MV-4-11 (cell line): ENCODE measurements at places on chromosomes 1 and 21.

GRCh38 chr1:154747740-154748404 is 122.2 kb downstream of the KCNN3 start:
- DNase-seq, result peak; percentile 76

DNA sequence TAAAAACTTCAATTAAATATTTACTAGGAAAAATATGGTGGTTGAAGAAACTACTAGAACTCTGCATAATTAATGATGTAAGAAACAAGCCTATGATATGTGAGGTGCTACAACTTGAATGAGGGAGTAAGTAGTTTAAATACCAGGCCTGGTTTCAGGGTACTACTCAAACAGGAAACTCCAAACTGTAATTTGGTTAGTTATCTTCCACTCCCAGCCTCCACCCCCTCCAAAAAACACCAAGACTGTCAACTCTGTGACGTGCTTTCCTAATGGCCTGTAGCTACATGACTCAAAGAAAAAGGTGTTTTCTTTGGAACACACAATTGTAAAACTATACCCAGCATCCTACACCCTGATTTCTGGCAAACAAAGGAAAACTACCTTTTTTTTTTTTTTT is 55.9 kb upstream of the RCC1 start:
- DNase-seq, result peak; percentile 9

DNA sequence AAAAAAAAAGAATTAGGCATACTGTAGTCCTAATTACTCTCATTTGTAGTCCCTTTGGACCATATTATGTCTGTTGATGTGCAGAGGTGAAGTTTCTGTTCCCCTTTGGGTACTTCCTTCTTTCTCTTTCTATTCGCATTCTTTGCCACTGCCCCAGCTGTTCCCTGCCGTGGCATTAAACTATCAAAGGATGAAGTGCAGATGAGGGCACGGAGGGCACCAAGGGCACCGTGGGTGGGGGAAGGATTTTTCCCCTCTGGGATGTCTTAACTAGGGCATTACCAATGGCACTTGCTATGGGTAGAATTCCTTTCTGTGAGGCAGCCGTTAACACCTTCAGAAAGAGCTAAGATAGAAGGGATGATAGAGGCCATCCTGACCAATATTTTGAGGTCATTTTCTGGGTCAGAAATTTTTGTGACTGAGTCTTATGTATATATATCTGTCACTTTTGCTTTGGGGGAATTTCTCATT is 4.9 kb upstream of the MAPKAPK2 start:
- peak; percentile 95 for DNase-seq

GRCh38 chr1:12798911-12799310 is 7.7 kb downstream of the PRAMEF1 start:
- no peak for DNase-seq

GRCh38 chr1:7313081-7313546 is 458.0 kb upstream of the VAMP3 start:
- no peak for DNase-seq

DNA sequence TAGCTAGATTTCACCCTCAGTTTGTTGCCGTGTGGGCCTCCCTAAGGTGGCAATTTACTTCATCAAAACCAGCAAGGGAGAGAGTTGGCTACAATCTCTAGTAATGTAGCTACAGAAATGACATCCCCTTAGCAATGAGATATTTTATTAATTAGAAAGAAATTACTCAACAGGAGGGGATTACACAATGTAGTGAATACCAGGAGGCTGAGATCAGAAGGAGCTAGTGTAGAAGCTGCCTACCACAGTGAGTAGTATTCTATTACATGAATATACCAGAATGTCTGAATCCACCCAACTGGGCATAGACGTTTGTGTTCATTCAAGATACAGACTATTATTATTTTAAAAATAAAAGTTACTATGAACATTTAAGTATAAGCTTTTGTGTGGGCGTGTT is 868.2 kb upstream of the CXADR start:
- DNase-seq, result no peak

GRCh38 chr1:181324797-181325616 is 158.3 kb upstream of the CACNA1E start:
- DNase-seq, result no peak

DNA sequence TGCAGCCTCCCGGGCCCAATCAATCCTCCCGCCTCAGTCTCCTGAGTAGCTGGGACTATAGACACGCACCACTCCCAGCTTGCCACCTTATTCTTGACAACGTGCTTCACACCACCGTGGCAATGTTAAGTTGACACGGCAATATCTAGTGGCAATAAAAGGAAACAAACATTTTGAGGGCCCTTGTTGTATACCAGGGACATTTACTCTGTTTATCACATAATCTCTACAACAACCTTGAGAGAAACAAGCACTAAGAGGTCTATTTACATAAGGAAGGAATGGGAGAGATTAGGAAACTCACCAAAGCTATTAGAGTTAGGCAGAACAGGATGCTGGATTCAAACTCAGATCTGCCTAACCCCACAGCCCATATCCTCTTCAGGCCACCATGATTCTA is 3.1 kb downstream of the KLHDC8A start:
- DNase-seq, result no peak

GRCh38 chr1:222046684-222047263 is 304.9 kb upstream of the DUSP10 start:
- DNase-seq, result no peak

- peak; percentile 90 for DNase-seq
Observed at GRCh38 chr1:201480231-201481003, 11.4 kb upstream of the PHLDA3 start.

DNA sequence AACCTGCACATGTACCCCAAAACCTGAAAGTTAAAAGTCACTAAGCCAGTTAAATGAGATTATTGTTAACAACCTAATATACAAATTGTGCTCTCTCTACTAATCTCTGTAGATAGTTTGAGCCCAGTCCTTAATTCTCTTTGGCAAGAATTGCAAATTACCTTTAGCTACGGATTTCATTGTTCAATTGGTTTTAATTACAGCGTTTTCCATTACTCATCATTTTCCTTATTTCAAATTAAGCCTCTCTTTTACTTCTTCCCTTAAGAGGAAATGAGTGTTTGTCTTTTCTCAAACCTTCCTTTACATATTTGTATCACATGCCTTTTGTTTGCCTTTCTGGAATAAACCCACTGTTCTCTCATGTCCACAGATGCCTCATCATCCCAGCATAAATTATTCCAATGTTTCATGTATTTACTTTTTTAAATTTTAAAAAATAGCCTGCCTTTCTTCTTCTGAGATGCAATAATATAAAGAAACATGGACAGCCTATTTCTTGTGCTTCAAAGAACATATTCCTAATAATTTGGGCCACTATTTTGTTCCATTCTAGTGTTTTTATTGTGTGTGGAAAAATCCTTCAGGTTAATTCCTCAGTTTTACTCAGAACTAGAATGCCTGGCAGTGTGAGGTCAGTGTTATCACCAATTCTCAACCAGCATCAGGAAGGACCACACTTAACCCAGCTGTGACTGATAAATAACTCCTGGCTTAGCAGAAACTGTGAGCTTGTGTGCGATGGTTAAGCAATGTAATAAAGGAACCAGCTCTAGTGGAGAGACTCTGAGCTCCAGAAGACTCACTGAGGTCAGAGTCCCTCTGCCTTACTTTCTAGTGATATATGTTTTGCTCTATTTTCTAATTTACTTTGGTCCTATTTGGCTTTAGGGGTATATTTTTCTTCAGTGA is 600.5 kb downstream of the LTN1 start:
- DNase-seq, result no peak

GRCh38 chr1:222736470-222736869 is 532 bp upstream of the FAM177B start:
- no peak for DNase-seq

DNA sequence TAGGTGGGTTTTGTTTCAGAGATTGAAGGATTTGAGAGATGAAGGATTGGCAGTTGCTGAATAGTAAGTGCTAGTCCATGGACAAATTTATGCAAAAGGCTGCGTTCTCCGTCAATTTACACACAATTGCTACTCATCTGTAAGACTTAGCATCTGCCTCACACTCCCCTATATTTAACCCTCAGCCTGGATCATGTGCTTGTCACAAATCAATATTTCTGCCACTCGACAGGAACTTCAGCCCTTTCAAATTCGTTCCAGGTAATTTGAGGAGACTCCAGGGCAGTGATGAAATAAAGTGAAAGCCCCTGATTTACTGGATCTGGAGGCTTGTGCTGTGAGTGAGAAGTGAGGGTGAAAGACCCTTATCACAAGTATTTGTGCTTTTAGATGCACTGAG is 105.6 kb upstream of the UBE2U start:
- DNase-seq, result no peak

GRCh38 chr1:46550751-46551231 is 656 bp downstream of the KNCN start:
- no peak for DNase-seq

GRCh38 chr1:214966346-214966745 is 116.2 kb upstream of the KCNK2 start:
- no peak for DNase-seq

GRCh38 chr1:246095443-246095842 is 411.6 kb downstream of the SMYD3 start:
- DNase-seq, result peak; percentile 48

DNA sequence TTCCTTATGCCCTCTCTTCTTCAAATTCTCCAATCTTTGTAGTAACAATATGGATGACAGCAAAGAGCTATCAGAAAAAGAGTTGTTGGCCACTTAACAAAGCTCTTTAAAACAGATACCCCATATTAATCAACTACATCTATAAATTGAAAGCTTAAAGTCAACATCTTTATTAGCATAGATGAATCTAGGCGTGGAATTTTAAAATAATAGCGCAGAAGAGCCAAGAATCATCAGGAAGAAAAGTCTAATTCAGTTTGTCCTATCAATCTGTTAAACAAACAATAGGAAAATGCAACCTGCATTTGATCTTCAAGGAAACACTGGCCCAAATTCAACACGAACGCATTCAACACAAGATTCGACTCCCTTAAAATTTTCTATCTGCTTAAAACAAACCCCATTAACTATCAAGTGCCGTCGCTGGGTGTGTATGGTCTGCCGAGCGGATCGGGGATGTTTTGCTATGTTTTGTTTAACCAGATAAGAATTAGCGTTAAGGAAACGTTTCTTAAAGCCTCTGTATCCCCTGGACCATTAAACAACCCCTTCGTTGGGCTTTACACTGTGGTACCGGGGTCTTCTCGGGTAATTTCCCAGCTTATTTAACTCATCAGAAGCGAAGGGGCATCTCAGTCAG is 1.0 kb downstream of the LYST start:
- DNase-seq, result no peak

DNA sequence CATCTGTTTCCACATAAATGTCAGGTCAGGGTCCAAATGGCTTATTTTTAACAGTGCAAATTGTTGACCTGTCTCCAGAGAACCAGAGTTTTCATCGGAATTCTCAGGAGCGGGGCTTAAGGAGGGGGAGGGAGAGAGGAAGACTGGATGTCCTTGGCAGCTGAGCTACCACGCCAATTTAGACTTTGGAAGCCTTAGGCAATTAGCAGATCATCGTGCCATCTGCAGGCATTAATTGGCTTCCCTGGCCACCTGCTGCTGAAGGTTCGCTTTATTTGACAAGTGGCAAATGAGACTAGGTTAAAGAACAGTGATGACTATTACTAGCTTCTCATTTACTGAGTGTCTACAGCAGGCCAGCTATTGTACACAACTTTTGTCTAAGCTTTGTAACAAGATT is 43.7 kb downstream of the HLX start:
- no peak for DNase-seq

- no peak for DNase-seq
Observed at GRCh38 chr1:147598621-147599361, 57.5 kb downstream of the BCL9 start.

- no peak for DNase-seq
Observed at GRCh38 chr21:41779659-41780058, 12.8 kb upstream of the RIPK4 start.

GRCh38 chr1:174230399-174230798 is 71.1 kb downstream of the RABGAP1L start:
- no peak for DNase-seq

DNA sequence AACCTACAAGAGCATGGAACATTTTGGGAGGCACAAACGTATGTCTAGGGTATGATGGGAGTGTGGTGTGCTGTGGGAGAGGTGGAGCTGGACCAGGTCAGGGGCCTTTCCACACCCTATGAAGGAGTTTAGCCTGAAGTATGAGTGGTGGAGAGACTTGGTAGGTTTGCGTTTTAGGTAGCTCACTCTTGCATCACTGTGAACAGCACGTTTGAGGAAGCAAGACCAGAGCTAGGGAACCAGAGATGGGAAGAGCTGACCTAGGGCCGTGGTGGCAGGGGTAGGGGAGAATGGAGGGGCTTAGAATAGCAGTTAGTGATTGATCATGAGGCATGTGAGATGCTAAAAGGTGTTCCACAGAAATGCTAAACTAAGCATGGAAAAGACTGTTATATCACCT is 25.1 kb upstream of the ZFP69B start:
- peak; percentile 22 for DNase-seq

GRCh38 chr1:180994262-180994661 is 28.4 kb downstream of the STX6 start:
- no peak for DNase-seq

- DNase-seq, result no peak
Observed at GRCh38 chr21:28068455-28069358, 924.0 kb downstream of the LTN1 start.

- DNase-seq, result no peak
Observed at GRCh38 chr21:29870814-29871213, 69.0 kb downstream of the GRIK1 start.

- DNase-seq, result no peak
Observed at GRCh38 chr1:70334436-70334835, 20.1 kb downstream of the ANKRD13C start.

DNA sequence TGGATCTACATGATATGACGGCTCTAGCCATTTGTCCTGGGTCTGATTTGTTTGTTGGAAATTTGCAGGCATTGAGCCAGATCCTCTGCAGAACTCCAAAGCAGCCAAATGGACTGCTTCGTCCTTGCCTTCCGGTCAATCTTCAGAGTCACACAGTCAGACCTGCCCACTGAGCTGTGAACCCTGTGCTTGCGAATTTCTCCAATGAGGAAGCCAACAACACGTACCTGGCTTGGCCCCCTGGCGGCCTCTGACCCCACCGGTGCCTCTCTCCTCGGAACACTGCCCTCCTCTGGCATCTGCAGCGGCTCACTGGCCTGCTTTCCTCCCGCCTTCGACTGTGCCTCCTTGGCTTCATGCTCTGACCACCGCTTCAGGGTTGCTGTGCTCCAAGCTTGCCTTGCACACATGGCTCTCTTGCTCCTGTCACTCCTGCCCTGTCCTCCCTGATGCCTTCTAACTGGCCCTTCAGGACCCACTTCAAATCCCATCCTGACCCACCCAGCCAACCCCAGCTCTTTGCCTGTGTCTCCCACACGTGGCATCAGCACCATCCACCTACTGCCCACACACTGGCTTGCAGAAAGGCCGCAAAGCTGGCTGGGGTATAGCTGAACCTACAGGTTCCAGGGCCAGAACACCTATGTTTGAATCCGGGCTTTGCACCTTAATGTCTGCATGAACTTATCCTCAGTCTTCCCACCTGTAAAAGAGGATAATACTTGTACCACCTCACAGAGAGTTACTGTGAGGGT is 128.2 kb downstream of the KCNN3 start:
- DNase-seq, result no peak
